ENCODE measurements at places on chromosomes 2 and 18.
A peak's percentile ranks its signal among the peaks of the same experiment; 100 is the strongest.

DNA sequence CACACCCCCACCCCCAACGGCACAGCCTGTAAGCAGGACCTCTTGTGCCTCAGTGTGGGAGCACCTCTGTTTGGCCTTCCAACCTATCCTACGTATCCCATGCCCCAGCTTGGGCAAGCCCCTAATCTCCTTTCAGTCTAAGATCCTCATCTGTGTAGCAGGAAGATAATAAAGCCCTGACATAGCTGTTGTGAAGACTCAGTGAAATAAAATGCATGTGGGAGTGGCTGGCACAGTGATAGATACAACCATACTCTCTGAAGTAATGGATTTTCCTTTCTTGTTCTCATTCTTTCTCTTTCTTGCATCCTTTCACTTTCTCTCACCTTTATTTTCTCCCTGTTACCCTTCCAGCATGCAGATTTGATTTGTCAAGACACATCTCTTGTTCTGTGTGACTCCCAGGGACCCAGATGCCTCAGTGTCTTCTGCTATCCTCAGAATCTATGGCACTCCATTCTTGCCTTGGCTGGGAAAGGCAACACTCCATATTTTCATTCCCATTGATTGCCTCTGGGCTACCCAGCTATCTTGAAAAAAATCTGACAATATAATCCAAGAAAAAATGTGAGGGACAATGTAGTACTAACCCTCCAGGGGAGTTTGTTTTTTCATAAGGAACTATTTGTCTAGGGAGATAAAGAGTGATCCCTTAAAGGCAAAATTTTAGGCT is 207.2 kb upstream of the SETBP1 start:
- DNase-seq = no peak

DNA sequence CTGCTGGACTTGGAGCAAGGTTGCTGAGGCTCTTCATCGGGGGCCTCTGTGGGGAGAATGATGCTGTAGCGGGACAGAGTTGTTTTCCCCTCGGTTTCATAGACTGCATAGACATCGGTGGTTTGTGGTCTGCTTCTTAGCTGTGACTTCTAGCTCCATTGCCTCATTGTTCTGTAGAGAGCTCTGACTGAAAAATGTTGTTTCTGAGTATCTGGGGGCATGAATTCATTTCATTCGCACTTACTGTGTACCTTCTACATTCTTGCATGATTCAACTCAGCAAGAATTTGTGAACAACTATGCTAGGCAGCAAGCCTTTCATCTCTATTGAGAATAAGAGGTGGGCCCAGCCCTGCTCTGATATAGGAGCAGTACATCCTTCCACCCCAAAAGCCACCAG is 406.8 kb downstream of the NBAS start:
- DNase-seq = no peak

DNA sequence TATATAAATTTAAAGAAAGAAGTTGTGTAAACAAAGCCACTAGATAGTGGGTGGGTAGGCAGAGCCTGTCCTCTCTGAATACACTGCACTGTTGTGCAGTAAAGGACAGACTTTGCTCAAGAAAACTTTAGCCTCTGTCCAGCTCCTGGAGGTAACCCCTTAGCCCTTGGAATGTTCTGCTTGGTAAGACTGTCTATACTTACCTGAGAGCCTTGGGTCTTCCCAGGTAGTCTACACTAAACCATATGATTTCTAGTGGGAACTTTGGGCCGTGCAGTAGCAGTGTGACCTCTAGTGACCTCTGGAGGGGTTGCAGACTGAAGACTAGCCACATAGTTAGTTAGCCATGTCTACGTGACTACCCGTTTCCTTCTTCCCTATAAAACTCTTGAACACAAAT is 678.3 kb upstream of the NRXN1 start:
- no peak for DNase-seq

DNA sequence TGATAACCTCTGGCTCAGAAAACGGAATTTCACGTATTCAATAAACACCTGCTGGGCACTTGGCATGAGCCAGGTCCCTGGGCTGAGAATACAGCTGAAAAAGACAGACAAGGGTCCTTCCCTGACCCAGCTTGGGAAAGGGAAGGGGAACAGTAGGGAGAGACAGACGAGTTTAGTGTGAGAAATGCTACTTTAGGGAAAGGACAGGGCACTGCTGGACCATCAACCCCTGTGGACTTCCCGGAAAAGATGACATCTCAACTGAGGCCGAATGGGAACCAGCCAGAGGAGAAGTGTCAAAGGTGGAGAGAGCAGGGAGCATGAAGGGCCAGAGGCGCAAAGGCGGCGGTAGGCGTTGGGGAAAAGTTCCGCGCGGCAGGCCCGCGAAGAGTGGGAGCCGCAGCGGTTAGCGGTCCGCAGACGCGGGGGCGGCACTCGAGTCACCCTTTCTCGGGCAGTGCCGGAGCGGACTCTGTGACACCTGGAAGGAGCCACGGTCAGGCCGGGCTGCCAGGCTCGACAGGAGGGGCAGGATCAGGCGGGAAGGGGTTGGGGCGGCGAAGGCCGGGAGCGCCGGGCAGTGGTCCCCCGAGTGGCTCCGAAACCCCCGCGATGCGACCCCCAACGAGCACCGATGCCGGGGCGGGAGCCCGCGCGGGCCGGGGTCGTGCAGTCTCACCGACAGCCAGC is 519 bp downstream of the TEX261 start:
- peak; percentile 49 for DNase-seq

DNA sequence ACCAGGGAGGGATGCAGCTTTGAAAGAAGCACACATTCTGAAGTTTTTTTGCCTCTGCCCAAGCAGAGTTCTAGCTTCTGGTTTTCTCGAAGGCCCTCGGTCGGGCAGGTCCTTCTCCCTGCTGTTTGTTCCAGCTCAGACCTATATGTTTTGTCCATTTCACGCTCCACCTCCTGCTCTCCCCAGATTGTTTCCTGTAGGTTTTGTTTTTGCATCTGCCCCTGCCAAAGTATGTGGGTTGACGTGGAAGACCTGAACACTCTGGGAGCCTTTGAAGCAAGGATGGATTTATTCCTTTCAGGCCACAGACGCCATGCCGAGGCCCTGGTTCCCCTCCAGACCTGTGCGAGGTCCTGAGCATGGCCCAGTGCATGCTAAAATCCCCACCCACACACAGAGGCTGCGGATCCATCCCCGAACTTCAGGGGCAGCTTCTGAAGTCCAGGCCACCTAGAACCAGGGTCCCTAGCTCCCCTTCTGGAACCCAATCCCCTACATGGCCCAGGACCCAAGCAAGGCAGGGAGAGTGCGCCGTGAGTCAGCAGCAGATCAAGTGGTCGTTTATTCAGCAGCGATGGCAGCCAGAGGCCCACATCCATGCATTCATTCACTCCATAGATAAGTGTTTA is 205.4 kb downstream of the KLHL29 start:
- DNase-seq = no peak

DNA sequence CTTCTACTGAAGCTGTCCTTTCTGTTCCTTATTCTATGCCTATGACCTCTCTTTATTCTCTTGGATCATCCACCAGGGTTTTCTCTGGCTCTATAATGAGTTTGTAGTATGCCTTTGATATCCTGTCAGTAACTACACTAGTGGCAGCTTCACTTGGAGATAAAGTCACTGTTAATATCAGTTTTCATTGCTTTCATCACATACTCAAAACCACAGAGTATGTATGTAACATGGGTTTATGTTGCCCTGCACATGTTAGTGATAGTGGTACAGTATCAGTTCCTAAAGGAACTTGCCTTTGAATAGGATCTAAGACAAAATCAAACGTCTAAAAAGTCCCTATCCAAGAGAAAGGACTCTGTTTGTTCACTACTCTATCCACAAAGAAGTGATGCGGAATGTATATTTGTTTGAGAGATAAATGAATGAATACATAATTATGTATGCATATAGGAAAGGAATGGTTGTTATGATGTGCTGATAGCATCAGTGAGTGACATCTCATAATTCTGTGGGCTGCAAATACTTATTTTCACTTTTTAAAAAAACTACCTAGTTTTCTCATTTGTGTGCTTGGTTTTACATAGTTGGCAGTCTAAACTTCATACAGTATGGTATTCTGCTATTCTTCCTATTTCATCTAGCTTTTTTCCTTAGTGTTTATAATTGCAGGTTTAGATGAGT is 45.1 kb downstream of the TET3 start:
- no peak for DNase-seq

GRCh38 chr2:177573120-177573519 is 180.5 kb downstream of the AGPS start:
- DNase-seq = no peak

- DNase-seq = no peak
These were observed 67.8 kb downstream of the VSNL1 start for GRCh38 chr2:17608251-17608650.

- DNase-seq = no peak
These were observed 143.4 kb downstream of the NCKAP5 start for GRCh38 chr2:133424876-133425275.

GRCh38 chr2:11637546-11637945 is 32.4 kb downstream of the NTSR2 start:
- no peak for DNase-seq

GRCh38 chr2:81363800-81364199 is 1059.2 kb upstream of the LRRTM1 start:
- DNase-seq = no peak

GRCh38 chr2:68216454-68217310 is 35.6 kb downstream of the PPP3R1 start:
- no peak for DNase-seq

DNA sequence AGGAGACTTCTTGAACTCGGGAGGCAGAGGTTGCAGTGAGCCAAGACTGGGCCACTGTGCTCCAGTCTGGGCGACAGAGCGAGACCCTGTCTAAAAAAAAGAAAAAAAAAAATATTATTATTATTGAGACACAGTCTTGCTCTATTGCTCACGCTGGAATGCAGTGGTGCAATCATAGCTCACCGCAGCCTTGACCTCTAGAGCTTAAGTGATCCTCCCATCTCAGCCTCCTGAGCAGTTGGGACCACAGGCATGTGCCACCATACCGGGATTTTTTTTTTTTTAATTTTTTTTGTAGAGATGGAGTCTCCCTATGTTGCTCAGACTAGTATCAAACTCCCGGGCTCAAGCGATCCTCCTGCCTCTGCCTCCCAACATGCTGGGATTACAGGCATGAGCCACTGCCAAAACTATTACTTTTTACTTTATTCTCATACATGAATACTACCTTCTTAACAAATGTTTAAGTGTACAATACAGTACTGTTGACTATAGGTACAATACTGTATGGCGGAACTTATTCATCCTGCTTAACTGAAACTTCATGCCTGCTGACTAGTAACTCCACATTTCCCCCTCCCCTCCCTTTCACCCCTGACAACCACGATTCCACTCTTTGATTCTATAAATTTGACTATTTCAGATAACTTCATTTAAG is 15.5 kb downstream of the FBXO11 start:
- DNase-seq = no peak

GRCh38 chr2:75290600-75291150 is 91.4 kb upstream of the TACR1 start:
- peak; percentile 45 for DNase-seq

GRCh38 chr2:131146231-131146630 is 41.1 kb downstream of the PLEKHB2 start:
- DNase-seq = no peak

GRCh38 chr2:158297606-158298005 is 158.9 kb downstream of the CCDC148 start:
- DNase-seq = peak; percentile 69

GRCh38 chr2:211390536-211391188 is 834.3 kb downstream of the CPS1 start:
- DNase-seq = no peak

GRCh38 chr2:27705851-27706622 is 42.3 kb downstream of the SLC4A1AP start:
- peak; percentile 84 for DNase-seq
